ENCODE measurements at places on chromosomes 7 and 10.

GRCh38 chr7:106050002-106050745, 61.9 kb downstream of the SYPL1 start:
- DNase-seq: peak; percentile 42

DNA sequence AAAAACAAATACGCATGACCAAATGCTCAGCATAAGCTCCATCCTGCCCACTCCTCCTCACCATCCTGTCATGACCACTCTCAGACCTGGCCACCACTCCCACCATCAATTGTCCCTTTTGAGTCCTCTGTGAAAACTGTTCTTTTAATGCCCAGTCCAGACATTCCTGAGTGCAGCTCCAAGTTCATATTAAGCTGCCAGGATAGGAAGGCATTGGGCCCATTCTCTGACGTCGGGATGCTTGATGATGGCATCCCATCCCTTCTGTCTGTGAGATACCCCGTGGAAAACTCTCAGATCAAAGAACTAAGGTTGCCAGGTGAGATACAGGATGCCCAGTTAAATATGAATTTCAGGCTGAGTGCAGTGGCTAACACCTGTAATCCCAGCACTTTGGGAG, 89.9 kb upstream of the KIF5B start:
- DNase-seq: no peak

GRCh38 chr7:391961-392524, 102.1 kb downstream of the FOXL3 start:
- DNase-seq: no peak

- DNase-seq: no peak
Observed at GRCh38 chr7:31875424-31875823, 188.4 kb downstream of the PPP1R17 start.

DNA sequence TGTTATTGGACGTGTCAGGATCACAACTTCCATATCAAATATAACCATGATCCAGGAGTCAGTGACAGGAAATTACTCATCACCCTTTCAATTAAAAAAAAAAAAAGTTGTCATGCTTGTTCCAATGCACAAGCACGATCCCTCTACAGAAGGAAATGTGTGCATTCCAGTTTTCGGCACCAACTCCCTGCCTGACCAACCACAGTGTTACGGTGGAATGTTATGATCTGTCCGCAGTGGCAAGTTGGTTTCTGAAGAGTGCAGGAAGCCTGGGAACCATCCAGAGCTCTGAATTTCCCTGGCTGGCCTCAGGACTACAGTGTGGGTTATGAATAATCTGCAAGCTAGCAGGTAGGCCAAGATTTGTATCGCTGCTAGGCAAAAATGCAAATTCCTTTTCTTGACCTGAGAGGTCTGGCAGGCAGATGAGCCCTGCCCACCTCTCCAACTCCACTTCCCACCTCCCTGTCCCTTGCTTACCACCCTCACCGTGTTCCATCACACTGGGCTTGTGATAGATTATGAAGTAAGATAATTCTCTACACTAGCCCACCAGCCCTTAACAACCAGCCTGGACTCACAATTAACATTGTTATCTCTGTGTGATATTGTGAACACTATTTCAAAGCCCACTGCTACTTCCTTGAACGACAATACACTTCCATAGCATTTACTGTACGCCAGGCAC, 20.4 kb downstream of the FRMPD2 start:
- DNase-seq: no peak

DNA sequence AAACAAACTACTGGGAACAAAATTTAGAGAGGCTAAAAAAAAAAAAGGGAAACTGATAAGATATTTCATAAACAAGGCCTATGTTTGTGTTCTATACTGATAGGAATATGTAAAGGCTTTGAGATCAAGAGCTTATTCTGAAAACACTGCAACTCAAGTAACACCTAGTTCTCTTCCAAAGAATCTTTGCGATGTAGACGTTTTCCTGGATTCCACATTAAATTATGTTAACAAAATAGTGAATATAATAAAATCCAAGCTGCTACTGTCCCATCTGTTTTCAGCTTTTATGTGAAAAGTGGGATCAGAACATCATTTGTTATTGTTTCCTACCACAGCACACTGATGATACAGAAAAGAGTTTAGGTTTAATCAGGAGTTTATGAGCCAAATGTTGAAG, 53.0 kb upstream of the RNF148 start:
- no peak for DNase-seq

GRCh38 chr7:130935564-130936157, 201.7 kb upstream of the KLF14 start:
- DNase-seq: no peak

DNA sequence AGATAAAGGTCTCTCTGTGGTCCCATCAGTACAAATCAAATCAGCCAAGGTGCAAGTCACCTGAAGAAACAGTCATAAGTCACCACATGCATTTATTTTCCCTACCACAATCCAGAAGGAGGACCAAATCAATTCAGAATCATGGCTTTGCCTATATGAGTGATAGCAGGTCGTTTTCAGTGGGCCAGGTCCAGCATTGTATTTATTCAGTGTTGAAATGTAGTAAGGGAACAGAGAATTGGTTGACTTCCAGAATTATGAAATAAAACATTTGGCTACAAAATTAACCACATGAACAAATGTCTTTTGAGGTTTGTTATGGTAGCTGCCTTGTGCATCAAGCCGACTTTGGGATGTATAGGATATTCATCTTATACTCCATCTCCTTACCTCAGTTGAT, 88.4 kb downstream of the POLR1F start:
- DNase-seq: no peak

GRCh38 chr7:43754596-43754995, 3.9 kb upstream of the BLVRA start:
- DNase-seq: no peak

- DNase-seq: no peak
Observed at GRCh38 chr10:90588222-90588621, 269.6 kb downstream of the HTR7 start.

DNA sequence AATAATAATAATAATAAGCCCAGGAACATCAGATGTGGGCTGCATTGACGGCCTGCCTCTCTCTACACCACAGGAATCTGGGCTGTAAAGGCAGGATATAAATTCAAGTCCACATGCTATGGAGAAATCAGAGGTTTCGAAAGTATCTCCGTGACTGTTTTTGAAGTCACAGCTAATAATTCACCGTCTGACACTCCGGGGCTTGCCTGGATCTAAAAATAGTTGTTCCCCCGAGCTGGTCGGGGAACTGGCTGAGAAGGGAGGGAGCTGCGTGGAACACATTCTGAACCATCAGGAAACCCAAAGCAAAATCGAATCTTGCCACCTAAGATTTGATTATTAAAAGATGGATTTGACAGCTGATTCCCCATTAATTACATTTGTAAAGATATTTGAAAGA, 35.4 kb downstream of the KLF6 start:
- DNase-seq: no peak

GRCh38 chr7:8151161-8151725, 110.7 kb downstream of the ICA1 start:
- DNase-seq: no peak

DNA sequence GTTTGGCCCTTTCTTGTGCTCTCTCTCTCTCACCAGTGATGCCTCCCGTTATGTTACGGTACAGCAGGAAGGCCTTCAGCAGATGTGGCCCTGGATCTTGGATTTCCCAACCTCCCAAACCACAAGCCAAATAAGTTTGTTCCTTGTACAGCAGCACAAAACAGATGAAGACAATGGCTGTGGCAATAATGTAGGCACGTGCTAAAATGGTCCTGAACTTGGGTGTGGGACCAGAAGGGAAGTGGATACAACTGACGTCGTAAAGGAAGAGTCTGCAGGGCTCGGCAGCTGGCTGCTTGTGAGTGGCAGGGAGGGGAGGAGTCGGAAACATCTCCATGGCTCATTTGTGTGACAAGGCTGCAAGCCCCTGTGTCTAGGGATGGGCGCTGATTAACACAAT, 26.8 kb downstream of the PROSER2 start:
- DNase-seq: no peak

DNA sequence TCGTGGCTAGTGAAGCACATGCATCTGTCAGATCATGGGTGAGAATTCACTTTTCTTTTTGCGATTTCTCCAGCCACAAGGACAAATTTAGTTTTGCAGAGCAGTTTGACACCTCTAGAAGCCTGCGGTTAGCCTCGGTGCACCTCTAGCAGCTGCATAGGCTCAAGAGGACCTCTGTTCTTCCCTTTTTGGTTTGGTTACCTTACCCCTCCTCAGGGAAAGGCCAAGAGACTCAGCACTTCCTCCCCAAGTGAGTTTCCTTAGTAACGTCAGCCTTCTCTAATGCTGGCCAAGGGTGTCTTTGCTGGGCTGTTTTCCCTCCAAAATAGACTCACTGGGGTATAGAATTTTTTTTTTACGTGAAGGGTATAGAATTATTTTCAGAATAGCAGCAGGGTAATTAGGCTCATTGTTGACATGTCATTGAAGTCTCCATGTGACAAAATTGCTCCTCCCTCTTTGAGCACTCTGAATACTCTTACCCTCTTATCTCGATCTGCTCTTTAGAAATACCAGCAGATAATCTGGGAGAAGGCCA, 97.8 kb downstream of the AUTS2 start:
- no peak for DNase-seq

DNA sequence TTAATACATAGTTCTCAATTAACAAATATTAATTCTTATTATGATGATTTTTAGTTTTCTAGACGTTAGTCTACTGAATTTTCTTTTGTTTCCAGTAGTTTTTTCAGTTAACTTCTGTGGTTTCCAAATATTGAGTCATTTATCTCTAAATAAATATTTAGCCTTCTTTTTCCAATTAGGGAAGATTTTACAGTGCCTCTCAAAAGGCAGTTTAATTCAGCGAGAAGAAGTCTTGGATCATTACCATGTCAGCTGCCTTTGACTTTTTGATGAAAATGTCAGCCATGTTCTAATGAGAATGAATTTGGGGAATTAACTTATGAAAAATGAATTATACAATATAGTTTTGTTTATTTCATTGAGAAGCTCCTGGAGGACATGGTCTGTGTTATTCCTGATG, 90.0 kb downstream of the CDK14 start:
- DNase-seq: no peak

- no peak for DNase-seq
Observed at GRCh38 chr10:118445535-118445934, 103.4 kb upstream of the FAM204A start.

GRCh38 chr7:157758468-157759245, 421.9 kb downstream of the DNAJB6 start:
- no peak for DNase-seq

DNA sequence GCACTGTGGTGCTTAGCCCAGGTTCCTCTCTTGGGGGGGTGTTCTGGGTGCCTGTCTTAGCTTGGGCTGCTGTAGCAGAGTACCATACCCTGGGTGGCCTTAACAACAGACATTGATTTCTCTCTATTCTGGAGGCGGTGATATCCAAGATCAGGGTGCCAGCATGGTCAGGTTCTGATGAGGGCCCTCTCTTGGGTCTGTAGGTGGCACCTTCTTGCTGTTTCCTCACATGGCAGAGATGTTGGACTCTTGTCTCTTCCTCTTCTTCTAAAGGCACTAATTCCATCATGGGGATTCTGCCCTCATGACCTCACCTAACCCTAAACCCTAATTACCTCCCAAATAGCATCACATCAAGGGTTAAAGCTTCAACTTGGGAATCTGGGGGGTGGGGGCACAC, 19.9 kb upstream of the CRHR2 start:
- DNase-seq: no peak

DNA sequence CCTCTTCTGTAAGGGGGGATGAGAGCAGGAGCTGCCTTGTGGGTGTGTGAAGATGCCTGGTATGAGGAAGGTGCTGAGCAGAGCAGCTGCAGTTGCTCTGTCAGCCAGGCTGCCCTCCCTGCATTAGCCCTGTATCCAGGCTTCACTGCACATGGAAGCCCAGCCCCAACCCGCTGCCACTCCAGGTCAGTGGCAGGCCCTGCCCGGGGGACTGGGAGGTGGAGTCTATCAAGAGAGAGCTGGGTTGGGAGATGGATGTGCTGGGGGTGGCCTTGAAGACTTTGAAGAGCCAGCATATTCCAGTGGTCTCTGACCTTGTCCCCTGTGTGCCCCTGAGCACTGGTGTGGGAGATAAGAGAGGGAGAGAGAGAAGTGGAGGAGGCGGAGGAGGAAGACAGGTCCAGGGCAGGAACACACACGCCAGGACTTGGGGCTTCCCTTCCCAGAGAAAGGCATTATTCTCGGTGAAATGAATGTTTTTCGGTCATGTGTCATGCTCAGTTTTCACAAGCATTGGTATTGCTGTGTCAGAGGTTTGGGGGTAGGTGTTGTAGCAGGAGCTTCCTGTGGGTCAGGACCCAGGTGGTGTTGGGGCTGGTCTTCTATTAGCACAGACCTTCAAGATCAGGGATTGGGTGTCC, 2.6 kb downstream of the PPIF start:
- DNase-seq: no peak

DNA sequence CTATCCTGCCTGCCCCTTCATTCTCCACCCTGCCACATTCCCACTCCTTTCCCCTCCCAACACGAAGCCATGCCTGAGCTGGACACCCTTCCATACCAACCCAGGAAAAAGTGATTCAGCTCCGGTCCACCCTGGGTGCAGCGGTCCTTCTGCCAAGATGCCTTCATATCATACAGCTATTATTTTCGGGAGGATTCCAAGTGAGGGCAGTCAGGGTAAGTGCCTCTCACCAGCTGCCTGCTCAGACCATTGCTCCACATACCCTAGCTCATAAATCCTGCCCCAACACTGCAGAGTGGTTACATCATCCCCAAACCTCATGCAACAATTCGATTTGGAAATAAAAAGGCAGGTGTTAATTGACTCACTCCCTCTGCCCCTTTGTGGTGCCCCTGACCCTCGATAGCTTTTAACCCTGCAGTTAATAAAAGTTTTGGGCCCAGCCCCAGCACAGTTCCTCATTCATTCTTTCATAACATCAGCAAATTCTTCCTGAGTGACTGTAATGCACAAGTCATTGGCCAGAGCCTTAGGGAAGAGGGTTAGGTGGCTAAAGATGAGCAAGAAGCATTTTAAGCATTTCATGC, 42.6 kb downstream of the ZNF503 start:
- DNase-seq: no peak

DNA sequence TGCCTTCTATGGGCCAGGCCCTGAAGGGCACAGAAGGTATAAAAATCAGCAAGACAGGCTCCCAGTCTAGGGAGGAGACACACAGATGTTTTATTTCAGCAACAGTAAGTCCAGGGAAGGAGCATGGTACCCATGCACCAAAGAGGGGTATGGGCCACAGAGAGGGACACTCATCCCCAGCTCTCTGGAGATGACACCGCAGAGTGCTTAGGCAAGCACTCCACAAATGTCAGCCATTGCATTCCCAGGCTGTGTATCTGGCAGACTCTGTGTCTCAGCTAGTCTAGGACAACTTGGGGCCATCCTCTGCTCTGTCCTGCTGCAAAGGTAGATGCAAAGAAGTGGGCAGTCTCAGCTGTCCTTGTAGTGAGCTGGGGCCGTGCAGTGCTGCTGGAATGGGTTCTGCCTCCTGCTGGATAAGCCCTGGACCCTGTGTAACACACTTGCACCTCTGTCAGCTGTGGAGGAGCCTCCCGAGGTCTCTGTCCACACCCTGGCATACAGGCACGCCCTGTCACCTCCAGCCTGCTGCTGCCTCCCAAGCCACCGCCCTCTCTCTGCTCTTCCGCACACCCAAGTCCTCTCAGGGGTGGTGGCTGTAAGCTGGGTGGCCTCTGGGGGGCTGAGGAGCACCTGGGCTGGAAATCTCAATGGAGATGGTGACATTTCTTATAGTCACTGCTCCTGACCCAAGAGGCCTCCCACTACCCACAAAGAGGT, 57.6 kb downstream of the VOPP1 start:
- no peak for DNase-seq

All from ELF-1 (cell line).